H9 (cell line): ENCODE measurements at places on chromosomes 2 and 18. TPM values are rescaled to one million over a fixed set of nuclear protein-coding genes. Genes with fewer than 3 reads are reported as not detected.

The TMEM17 gene
- total RNA-seq = 1.3 and 1.5 TPM in 2 replicates

- H3K4me1 ChIP-seq = no peaks in the 10 kb centered on the region
- no peak for DNase-seq
- no peaks in the 10 kb centered on the region for H3K36me3 ChIP-seq
- H3K4me3 ChIP-seq = no peak overlapping the region
- H3K27ac ChIP-seq = no peak overlapping the region
These were observed 119.0 kb upstream of the CDH7 start for GRCh38 chr18:65631766-65632165.

DNA sequence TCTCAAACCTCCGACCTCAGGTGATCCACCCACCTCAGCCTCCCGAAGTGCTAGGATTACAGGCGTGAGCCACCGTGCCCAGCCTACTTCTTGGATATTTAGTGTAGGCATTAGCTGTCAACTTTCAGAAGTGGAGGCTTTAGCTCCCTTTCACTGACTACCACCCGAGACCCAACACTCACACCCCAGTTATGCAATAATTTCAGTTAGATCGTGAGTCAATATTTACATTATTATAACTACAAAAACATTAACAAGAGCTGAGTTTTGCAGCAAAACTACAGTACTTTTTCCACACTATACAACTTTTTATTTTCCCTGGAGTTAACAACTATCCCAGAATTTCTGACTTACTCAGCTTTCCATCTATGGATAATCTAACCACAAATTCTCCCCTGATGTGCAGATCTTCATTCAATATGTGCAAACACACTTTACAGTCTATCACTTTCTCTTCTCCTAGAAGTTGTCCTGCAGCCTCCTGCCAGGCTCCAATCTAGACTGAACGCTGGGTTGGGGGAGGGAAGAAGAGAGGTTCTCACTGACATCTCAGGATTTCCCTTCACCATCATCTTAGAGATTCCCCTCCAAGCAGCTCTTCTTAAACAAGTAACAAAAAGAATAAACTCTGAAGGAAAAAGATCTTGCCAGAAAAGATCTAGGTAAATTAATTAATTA lies 10.1 kb downstream of the TBC1D8 start:
- no peak for DNase-seq
- no peaks in the 10 kb centered on the region for H3K27me3 ChIP-seq
- H3K27ac ChIP-seq = no peak overlapping the region
- H3K4me1 ChIP-seq = peaks cover 3% of the 10 kb centered on the region; the same call in 1 of the 2 replicates
- H3K36me3 ChIP-seq = peaks cover 13% of the 10 kb centered on the region
- H3K4me3 ChIP-seq = no peak overlapping the region

DNA sequence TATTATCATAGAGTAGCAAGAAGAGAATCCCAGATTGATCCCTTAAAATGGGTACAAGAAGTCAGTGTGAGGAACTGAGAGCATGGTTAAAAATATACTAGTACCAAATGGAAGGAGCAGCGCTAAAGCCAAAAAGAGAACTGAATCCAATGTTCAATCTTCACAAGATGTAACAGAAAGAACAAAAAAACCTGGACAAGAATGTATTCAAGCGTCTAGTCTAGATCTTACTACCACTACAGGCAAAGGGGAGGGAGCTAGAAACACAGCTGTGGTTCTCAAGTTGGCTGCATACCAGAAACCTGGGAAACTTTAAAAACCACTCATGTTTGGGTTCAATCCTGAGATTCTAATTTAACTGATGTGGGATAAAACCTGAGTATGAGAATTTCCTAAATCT lies 57.5 kb downstream of the PIAS2 start:
- no peaks in the 10 kb centered on the region for H3K27me3 ChIP-seq
- no peaks in the 10 kb centered on the region for H3K4me1 ChIP-seq
- H3K36me3 ChIP-seq = peaks cover 3% of the 10 kb centered on the region; the same call in 2 of the 3 replicates
- no peak overlapping the region for H3K27ac ChIP-seq
